HEK293T (cell line): ENCODE measurements at places on chromosomes 3 and 15.

- DNase-seq = no peak
Observed at GRCh38 chr15:52370010-52370409, 74.4 kb upstream of the MYO5C start.

DNA sequence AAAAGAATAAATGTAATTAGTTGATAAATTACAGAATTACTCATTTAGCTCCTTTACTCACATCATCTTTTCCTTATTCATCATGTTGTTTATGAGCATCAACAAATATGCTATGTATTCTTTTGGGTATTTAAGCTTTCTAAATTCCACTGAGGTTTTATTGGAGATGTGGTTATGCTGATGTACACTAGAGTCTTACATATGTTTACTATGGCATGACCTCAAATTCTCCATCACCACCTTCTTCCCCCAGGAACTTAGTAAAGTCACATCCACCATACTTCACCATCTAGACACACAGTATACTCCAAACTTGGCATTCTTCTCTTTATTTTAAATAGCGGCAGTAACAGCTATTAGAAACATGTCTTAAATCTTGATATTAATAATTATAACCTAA, 74.1 kb upstream of the MELTF start:
- DNase-seq = no peak

DNA sequence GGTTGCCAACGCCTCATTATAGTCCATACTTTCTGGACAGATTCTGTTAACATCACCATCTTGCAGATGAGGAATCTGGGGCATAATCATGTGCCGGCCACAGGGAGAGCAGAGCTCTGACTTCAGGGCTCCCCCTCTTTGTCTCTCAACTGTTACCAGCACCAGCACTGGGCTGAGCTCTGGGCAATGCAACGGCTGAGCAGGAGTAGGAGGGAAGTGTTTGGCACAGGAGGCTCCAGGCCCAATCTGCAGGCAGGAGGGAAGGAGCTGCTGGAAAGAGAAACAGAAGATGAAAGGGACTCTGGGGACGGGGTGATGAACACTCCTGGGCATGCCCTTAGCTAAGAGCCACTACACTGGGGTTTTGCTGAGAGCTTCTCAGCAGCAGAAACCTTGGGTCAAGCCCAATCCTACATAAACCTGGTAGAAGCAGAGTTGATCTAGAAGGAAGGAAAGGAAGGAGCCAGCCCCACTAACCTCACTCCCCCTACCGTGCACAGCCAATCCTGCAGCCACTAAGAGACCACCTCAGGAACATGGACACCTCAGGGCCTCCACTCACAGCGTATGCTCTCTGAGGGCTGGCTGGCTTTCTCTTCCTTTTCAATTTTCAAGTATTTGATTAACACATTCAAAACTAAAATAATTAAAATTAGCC, 73.1 kb upstream of the SPATA12 start:
- peak; percentile 30 for DNase-seq

- DNase-seq = no peak
Observed at GRCh38 chr3:6540981-6541380, 319.9 kb upstream of the GRM7 start.

DNA sequence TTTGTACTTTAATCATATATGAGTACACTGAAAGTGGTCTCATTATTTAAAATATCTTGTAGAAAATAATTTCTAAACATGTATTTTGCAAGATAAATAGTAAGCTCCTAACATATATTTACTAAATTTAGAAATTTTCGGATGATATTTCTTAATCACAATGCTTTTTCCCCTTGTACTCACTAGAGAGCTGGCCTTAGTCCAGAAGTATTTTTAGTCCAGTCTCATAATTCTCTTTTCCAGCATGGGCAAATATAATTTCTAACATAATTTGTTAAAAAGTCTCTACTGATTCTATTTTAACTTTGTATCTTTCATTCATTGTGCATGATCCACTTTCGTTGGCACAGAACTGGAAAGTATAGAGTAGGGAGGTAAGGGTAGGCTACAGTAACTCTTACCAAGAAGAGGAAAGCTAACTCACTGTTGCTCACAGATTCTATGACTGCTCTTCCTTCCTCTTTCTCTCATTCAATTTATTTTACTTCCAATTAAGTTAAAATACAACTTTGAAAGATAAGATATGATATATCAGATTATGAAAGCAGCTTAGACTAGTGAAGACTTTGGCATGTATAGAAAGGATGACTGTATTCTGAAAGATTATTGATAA, 39.3 kb downstream of the FGF7 start:
- DNase-seq = no peak

DNA sequence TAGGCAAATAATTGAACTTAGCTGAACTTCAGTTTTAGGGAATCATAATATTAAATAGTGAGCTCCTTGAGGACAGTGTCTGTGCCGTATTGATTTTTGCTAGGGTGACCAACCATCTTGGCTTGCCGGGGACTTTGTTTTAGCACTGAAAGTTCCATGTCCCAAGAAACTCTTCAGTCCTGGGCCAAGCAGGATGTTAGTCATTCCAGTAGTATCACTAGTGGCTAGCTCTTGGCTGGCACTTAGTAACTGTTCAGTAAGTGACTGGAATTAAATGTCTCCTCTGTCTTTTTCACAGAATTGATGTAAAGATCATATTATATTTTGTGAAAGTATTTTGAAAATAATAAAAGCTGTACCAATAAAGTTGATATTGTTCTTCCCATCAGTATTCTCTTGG, 42.3 kb downstream of the RSRC1 start:
- DNase-seq = no peak

- DNase-seq = no peak
Observed at GRCh38 chr15:63090472-63090871, 31.2 kb upstream of the LACTB start.

- DNase-seq = no peak
Observed at GRCh38 chr3:196695849-196696226, 16.2 kb downstream of the CEP19 start.

DNA sequence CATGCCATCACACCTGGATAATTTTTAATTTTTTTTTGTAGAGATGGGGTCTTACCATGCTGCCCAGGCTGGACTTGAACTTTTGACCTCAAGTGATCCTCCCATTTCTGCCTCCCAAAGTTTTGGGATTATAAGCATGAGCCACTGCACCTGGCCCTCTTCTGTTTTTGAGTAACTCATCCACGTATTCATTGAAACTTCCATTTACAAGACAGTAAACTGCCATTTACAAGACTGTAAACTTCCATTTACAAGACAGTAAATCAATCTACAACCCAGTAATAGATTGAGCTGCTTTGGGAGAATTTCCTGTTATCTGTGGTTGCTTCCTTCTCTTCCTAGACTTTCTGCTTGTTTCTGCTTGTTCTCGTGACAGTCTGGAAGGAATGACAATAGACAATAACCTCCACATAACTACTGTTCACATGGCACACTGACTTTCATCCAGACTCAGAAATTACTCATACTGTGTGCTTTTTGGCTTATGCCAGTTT, 114.7 kb upstream of the CCNL1 start:
- DNase-seq = no peak

DNA sequence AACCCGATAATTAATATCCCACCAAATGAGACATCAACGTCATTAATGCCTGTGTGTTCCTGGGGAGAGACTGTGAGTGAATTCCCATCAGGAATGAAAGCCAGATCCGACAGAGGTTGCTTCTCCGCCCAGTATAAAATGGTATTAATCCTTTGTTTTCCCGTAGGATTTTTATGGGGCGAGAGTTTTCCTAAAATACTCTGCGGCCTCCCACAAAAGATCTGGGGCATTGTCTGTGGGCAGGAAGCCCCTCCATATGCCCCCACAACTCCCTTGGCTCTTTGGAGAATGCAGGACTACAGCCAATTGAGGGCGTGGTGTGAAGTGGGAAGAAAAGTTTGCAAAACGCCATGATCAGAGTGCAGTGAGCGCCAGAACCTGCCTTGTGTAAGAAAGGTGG, 26.7 kb downstream of the ZIC4 start:
- DNase-seq = no peak

DNA sequence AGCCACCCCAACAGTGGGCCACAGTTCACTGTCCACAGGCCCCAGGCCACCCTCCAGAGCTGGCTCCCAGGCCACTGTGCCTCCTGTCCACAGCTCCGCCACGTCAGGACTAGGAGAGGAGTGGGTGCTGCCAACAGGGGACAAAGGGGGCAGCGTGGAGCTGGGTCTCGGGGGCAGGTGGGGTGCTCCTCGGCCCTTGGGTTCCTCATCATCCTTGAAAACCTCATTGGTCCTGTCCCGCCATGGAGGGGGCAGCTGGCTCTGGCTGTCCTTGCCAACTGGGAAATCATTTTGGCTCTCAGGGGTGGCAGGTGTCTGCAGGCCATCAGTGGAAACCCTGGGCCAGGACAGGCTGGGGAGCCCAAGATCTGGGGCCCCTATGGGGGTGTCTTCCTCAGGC, 45.2 kb downstream of the ADAMTS7 start:
- no peak for DNase-seq

- DNase-seq = peak; percentile 59
Observed at GRCh38 chr3:5057857-5058324, 64.2 kb upstream of the ARL8B start.

DNA sequence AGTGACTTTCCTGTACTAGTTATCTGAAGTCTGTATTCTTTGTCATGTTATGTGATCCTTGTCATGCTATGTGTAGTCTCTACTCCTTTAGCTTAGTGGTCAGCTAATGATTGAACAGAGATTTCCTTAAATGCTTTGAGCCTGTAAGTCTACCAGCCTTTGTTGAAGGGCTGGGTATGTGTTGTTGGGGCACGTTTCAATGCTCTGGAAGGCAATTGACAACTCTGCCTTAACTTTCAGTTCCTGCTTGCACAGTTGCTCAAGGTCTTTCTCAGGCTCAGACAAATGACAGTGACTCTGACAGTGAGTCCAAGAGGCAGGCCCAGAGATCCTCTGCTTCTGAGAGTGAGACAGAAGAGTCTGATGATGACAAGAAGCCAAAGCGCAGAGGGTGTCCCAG, 89.3 kb downstream of the CHD2 start:
- no peak for DNase-seq

- DNase-seq = no peak
Observed at GRCh38 chr3:155727836-155728235, 17.0 kb downstream of the PLCH1 start.

- DNase-seq = no peak
Observed at GRCh38 chr15:26561896-26562295, 211.0 kb downstream of the GABRB3 start.

GRCh38 chr3:82030916-82031315, 269.5 kb upstream of the GBE1 start:
- no peak for DNase-seq

DNA sequence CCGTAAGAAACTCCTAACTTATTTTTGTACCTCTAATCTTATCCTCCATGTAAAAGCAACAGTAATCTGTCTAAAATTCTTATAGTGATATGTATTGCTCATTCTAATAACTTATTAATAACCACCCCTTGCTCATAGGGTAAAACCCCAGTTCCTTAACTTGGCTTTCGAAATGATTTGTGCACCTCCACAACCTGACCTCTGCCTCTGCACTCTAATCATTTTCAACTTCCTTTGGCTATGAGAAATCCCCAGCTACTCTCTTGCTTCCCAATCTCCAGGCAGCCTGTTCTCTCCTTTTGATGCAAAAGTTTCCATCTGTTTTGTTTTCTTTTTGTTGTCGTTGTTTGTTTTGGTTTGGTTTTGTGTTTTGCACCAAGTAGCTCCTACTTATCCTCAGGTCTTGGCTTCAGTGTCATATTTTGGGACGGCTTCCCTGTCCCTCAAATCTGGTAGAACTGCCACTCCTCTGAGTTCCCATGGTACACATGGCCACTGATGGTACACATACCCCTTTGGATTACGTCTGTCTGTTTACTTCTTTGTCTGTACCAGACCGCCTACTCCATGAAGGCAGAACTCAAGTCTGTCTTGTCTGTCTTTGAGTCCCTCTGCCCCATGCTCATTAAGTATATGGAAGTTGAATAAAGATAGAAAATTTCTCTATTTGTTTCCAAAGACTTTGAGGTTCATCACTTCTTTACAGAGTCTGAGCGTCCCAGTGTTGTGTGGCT, 105.6 kb upstream of the TGFBR2 start:
- no peak for DNase-seq

DNA sequence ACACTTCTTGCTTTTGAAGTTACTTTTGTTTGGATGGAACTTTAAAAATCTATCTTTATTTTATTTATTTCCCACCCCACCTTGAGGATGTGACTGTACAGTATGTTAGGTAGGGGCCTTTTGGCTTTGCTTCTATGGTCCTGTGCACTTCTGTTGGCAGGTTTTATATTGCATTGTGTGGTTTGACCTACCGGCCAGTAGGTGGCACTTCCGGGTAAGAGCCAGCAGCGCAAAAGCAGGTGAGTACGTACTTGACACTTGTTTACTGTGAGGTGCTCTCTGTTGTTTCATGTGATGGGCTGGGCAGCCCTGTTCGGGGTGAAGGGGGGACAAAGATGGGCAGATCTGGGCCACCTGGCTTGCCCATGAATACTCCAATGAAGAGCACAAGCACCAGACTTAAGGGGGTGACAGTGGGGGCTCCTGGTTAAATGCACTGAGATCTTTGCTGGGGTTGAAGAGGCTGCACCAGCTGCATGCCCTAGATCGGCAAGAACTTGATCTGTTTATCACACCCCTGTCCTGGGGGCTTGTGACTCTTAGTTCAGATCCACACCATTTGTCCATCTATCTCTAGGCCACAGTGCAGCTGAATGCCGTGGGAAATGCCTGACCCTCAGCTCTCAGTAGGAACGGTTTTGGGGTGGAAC, 131.6 kb downstream of the NLGN1 start:
- DNase-seq = peak; percentile 39

GRCh38 chr3:57151021-57151449, 14.1 kb downstream of the IL17RD start:
- DNase-seq = no peak

DNA sequence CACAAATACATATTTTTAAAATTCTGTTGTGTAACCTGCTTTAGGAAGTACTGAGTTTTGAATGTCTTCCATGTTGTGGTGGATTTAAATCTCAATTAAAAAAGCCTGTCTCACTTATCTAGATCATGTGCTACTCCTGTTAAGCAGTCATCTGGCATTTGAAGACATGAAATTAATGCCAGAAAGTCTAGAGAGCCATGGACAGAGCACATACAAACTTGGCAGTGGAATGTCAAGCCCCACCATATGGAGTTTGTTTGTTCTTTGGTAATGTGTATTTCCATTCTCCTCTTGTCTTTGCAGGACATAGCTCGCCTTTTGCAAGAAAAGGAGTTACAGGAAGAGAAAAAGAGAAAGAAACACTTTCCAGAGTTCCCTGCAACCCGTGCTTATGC, 39.3 kb upstream of the UTS2B start:
- no peak for DNase-seq

DNA sequence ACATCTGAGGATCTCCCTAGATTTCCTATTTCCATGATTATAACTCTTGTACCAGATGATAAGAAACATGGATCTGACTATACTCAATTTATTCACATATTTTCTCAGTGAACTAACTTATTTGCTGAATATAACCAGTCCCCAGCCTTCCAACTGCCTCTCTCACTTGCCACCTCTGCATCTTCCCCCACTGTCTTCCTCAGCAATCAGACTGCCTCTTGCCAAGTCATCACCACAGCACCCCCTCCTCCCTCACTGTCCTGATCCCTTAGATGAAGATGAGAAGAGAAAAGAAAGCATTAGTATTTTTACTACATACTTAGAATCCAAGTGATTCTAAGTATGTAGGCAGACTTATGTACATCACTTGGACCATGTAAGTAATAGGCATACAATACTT, 71.9 kb downstream of the GTPBP8 start:
- no peak for DNase-seq

GRCh38 chr15:100111125-100112060, 230.4 kb downstream of the ADAMTS17 start:
- no peak for DNase-seq
